ENCODE measurements at places on chromosomes 3 and 15.

- DNase-seq, result no peak
Measured at GRCh38 chr3:45487508-45487907, 99.1 kb downstream of the LARS2 start.

DNA sequence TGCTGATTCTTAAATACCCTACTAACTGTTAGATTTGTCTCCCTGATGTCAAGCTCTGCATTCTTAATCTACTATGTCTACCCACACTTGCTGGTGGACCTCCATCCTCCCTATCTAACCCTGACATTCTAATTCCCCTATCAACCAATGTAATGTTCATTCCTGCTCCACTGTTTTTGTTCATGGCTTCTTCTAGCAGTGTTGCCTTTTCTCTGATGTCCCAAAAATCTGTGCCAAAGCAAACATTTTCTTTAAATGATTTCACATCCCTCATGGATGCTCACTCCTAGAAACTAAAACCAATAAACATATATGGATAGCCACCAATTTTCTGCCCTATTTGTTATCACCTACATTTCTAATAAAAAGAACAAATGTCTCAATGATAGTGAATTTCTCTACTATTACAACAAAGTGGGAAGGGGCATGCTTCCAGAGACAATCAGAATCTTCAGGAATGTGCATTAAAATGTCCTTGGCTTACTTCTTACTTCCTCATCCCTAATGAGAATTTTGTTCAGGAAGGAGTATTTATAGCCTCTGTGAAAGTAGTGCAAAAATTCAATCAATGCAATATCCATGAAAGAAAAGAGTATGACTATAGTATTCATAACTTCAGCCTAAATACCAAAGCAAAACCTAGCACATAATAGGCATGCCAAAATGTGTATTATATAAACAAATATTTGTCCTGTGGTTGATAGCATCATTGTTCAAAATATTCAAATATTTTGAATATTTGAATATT is 273.3 kb downstream of the ZNF385D start:
- DNase-seq, result no peak

- no peak for DNase-seq
Measured at GRCh38 chr3:14460342-14461005, 58.1 kb downstream of the SLC6A6 start.

DNA sequence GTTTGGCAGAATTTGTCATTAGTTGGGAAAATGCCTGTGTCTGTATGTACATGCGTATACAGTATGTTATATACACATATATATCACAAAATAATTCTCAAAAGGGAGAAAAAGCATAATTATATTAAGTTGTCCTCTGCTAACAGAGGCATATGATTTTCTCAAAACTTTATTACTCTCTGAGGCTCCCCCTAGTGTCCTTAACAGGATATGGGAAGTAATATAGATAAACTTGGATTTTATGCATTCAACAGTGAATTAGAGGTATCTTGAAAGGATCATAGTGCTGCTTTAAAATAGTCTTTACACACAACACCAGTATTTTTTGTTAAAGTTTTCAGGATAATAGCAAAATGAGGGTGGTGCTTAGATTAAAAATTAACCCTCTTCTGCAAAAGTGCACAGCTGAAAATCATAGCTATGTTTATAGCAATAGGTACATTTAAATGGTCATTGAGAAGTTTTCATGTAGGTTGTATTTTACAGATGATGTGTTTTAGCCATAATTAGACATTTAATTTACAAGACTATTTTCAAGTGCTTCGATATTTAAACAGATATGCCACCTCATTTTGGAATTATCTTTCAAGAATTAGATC is 454.0 kb upstream of the ROBO2 start:
- DNase-seq, result no peak

GRCh38 chr3:134790065-134790464 is 5.0 kb upstream of the EPHB1 start:
- no peak for DNase-seq

GRCh38 chr3:58099865-58100264 is 91.6 kb downstream of the FLNB start:
- no peak for DNase-seq

GRCh38 chr3:25854214-25854613 is 64.3 kb downstream of the OXSM start:
- no peak for DNase-seq

DNA sequence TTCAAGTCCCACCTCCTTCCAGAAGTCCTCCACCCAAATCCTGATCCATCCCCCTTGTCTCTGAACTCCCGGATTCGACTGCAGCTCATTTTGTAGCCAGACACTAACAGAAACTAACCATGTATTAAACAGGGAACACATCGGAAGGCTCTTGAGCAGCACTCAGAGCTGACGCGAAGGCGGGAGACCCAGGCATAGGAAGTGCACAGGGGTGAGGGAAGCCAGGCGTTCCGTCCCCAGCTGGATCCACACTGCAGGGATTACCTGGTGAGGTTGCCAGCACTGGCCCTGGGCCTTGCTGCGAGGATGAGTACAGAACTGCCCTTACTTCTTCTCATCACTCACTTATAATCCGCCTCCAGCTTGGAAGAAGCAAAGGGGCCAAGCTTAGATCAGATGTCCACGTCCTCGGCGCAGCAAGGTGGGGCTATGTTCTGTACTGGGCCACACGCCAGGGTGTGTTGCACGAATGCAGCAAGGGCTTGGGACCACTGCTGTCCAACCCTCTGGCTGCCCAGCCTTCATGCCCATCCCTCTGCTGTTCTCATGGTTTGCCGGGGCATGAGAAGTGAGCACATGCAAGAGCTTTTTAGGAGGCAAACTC is 124.2 kb upstream of the SMAD3 start:
- no peak for DNase-seq

DNA sequence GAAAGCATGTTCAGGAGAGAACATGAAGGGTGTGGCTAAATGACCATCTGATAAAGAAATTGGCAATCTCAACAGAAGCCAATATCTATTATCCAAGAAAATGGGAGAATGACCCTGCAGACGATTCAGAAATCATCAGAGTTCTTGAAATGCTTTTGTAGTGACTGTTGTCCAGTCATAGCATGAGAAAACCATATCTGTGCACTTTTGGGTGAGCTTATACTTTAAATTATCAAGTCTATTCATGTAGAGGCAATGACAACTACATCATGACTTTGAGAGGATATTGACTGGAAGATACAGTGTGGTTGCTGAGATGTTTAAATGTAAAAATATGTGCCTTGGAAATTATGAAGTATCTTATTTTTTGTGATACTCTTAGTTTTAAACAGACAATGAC is 57.6 kb upstream of the AZI2 start:
- DNase-seq, result no peak

DNA sequence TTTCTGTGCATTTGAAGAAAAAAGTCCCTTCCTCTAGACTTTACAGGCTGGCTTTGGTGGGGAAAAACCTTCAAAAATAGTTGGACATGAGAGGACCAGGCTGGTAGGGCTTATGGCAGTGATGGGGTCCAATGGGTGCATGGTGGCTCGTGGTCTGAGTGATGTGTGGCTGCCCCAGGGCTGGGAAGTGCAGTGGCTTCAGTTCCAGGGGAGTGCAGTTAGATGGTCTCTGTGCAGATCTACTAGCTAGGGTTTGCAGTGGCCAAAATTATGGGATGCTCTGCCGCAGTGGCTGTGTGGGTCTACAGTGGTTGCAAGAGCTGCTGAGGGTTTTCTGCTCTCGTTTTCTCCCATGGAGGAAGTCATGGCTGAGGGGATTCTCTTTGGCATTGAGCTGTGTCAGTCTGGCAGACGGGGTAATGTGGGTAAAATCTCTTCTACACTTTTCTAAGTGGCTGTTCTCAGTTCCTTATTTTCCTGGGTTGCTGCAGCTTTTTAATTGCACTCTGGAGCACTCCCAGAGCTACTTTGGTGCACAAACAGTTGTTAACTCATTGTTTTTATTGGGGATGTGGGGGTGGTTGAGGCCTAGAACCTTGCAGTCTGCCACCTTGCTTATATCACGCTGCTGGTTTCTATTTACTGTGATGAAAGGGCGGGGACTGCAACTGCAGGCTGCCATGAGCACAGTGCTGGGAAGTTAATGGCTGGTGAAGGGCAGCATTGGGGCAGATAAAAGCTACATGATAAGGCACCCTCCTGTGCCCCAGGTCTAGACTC is 1324.6 kb downstream of the NSUN3 start:
- no peak for DNase-seq

GRCh38 chr15:36831125-36831903 is 251.9 kb downstream of the CDIN1 start:
- DNase-seq, result no peak

DNA sequence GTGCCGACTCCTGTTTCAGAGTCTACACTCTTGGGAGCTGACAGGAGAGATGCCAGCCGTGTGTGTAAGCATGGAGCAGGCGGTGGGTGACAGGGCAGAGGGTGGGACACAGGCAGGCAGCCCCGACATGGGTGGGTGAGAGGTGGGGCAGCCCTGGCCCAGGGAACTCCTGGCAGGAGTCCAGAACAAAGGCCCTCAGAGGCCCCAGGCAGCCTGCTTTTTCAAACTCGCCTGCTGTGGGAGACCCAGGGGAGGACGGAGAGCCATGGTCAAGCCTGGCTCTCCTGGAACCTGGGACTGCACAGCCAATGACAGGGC is 29.3 kb upstream of the SLC41A3 start:
- DNase-seq, result no peak

- no peak for DNase-seq
Measured at GRCh38 chr3:58965865-58966264, 84.0 kb downstream of the CFAP20DC start.

DNA sequence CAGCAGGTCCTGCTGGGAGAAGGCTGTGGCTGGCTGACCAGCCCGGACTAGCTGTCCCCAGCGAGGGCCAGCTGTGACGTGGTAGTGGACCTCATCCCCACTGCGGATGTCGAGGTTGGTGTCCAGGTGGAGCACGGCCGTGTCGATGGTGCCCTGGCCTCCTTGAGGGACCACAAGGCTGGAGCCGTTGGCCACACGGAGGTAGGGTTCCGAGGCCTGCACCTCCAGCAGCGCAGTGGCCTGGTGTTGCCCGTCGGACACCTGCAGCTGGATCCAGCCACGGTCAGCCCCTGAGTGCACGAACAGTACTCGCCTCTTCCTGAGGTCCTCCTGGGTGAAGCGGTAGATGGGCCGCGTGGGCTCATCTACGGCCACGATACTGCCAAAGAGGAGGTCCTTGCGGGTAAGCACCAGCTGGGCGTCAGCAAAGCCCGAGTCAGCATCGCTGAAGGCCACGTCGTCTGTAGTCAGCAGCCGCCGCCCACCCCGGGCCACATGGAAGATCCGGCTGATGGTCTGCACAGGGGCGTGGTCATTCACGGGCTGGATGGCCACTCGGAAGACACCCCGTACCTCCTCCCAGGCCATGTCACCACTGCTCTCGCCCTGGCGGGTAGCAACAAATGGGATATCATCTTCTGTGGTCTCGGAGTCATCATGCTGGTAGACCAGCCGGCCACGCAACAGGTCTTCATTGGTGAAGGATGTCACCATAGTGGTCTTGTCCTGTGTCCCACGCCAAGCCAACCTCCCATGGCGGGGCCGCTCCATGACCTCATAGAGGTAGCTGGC is 25.0 kb downstream of the CSPG4 start:
- DNase-seq, result no peak

GRCh38 chr3:110291886-110292501 is 779.6 kb upstream of the NECTIN3 start:
- no peak for DNase-seq

DNA sequence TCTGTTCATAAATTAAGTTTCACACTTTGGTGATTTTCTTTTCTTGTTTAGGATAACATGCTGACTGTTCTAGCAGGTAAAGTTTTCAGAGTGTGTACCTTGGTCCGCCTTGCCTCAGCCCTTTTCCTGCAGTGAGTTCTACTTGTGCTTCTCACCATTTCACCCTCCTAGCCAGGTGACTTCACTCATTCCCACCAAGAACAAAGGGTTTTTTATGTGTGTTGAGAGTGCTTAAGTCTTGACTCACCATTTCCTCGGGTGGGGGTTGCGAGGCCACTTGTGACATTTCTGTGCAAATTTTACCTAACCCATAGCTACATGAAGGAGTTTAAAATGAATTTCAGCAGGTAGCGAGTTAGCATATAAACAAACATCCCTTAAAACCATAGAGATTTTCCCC is 81.4 kb downstream of the C3orf38 start:
- DNase-seq, result no peak

DNA sequence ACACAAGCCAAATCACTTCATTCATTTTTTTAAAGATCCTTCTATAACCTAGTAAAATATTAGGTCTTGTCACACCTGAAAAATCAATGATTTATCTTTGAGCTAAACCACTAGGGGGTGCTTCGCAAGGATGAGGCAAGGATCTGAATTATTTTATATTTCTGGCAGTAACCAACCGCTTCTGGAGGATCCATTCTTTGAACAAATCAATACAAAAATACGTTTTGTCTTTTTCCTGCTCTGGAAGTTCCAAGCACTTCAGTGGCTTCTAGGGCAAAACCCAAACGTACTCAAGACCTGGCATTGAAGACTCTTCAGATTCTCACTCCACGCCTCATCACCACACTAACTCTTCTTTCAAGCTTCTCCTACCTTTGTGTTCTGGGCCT is 486 bp downstream of the LSG1 start:
- peak; percentile 57 for DNase-seq

DNA sequence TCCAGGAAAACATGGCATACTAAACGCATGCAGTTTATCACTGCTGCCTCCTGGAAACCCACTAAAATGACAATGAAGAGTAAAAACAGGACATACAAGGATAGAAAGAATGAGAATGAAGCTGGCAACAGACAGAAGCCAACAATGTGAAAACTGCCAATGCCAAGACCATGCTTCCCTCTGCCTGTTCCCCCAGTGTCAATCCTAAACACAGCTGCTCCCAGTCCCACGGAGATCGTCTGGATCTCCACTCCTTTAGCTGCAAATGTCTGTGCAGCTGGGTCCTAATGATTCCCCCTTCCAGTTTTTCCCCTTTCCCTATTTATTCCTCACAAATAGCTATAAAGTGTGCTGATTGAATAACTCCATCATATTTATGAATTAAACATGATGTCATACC is 16.1 kb downstream of the LEO1 start:
- no peak for DNase-seq

DNA sequence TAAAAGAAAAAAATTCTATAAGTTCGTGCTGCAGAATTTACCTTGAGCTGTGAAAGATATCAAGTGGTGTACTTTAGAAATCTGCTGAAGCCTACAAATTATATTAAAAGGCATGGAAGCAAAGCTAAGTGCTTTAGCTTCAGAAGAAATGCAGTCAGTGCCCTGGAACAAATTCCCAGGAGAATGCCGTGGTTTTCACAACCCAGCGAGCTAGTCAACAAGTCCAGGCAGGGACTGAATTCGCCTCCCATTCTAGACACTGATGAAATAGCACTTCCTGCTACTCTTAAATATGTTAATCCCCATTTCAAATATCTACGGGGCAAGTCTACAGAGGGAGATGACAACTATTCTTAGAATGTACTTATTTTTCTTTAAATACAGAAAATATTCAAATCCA is 326.4 kb upstream of the IGF1R start:
- no peak for DNase-seq

- no peak for DNase-seq
Measured at GRCh38 chr15:78006567-78007205, 70.8 kb downstream of the TBC1D2B start.

GRCh38 chr3:52798978-52799476 is 4.4 kb downstream of the ITIH3 start:
- peak; percentile 60 for DNase-seq

- no peak for DNase-seq
Measured at GRCh38 chr3:30608598-30608947, 2.2 kb downstream of the TGFBR2 start.

GRCh38 chr3:49636883-49637609 is 37.1 kb upstream of the APEH start:
- DNase-seq, result no peak
